Right atrium auricular region (tissue), 2 donors: ENCODE measurements at places on chromosomes 6 and 20.

DNA sequence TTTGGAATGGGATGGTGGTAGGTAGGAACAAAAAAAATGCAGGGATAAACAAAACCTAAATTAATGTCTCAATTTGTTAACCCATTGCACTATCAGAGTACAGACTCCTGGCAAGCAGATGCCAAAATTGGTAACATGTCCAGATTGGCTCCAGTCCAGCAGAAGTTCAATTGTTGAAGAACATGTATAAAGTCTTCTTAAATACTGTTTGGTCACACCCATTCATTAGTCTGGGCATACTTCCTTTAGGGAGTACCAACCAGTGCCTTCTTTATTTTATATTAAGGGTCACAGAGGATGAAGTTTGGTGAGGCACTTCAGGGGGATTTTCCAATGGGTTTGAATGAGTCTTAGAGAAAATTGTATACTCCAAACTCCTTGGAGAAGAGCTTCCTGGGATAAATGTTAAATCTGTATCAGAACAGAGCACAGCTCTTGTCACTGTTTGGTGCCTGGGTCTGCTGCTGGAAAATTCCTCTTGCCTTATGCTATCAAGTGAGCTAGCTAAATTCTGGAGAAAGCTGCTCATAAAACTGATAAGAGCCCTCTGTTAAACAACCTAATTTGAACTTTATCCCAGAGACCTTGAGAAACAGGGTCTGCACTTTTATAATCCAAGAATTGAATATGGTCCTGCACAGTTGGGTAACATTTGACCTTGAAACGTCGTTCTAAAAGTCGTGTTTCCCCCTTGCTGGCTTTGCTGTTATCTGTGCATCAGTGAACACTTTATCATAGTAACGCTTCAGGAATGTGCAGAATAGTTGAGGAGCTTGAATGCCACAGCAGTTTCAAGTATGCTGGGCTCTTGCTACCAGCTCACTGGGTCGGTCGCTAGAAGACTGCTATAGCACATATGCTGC, 334.1 kb upstream of the CITED2 start:
- H3K27ac ChIP-seq: peak overlapping the region; percentile 46
- H3K4me1 ChIP-seq: no peaks in the 10 kb centered on the region
- DNase-seq: no peak
- H3K4me3 ChIP-seq: no peak overlapping the region
- no peaks in the 10 kb centered on the region for H3K27me3 ChIP-seq
- no peaks in the 10 kb centered on the region for H3K36me3 ChIP-seq

GRCh38 chr6:7725849-7726415, at the start of gene BMP6:
Gene BMP6, plus strand, starts transcription at chr6:7726099. Its CDS starts 857 bp downstream, at chr6:7726956.
- H3K36me3 ChIP-seq: no peaks in the 10 kb centered on the region
- no peaks in the 10 kb centered on the region for H3K4me1 ChIP-seq
- H3K27me3 ChIP-seq: peaks cover 12% of the 10 kb centered on the region
- no peak within 1 kb of the TSS for H3K27ac ChIP-seq
- peak within 1 kb of the TSS; percentile 41 for H3K4me3 ChIP-seq

- no peaks in the 10 kb centered on the region for H3K27me3 ChIP-seq
- H3K27ac ChIP-seq: no peak overlapping the region
- no peak for DNase-seq
- H3K4me3 ChIP-seq: no peak overlapping the region
- H3K4me1 ChIP-seq: no peaks in the 10 kb centered on the region
These were observed 66.2 kb downstream of the ARMC2 start for GRCh38 chr6:108914235-108915022.

GRCh38 chr6:31586008-31586407, at the start of gene LST1:
Gene LST1, plus strand, starts transcription at chr6:31586277. Its CDS starts 1,023 bp downstream, at chr6:31587300.
- DNase-seq: no peak
- H3K4me1 ChIP-seq: no peaks in the 10 kb centered on the region
- no peak within 1 kb of the TSS for H3K4me3 ChIP-seq

DNA sequence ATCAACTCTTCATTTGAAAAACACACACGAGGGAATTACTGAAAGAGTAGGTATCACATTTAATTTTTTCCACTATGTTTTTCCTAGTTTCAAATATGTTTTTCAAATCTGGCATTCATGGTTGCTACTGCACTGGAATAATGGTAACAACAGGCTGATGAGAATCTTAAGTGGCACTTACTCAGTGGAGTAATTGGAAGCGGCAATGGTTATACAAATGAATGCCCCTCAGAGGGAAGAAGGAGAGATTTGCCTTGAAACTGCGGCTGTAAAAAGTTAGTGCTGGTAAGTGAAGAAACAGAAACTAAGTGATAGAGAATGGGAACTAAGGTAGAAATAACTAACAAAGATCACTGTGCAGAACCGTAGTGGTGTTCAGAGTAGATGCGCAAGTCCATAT, 41.0 kb upstream of the PDE7B start:
- no peak for DNase-seq
- no peak overlapping the region for H3K27ac ChIP-seq
- no peaks in the 10 kb centered on the region for H3K36me3 ChIP-seq

- no peak overlapping the region for H3K27ac ChIP-seq
- DNase-seq: no peak
- H3K27me3 ChIP-seq: no peaks in the 10 kb centered on the region
- H3K4me1 ChIP-seq: no peaks in the 10 kb centered on the region
- no peak overlapping the region for H3K4me3 ChIP-seq
These were observed 21.9 kb downstream of the CCN2 start for GRCh38 chr6:131929264-131929663.

GRCh38 chr6:24549674-24550353, 55.0 kb downstream of the ALDH5A1 start:
- no peaks in the 10 kb centered on the region for H3K27me3 ChIP-seq
- no peak for DNase-seq
- no peaks in the 10 kb centered on the region for H3K36me3 ChIP-seq

GRCh38 chr6:13517116-13517515, 29.7 kb upstream of the GFOD1 start:
- no peaks in the 10 kb centered on the region for H3K36me3 ChIP-seq
- H3K4me3 ChIP-seq: no peak overlapping the region
- no peak for DNase-seq

DNA sequence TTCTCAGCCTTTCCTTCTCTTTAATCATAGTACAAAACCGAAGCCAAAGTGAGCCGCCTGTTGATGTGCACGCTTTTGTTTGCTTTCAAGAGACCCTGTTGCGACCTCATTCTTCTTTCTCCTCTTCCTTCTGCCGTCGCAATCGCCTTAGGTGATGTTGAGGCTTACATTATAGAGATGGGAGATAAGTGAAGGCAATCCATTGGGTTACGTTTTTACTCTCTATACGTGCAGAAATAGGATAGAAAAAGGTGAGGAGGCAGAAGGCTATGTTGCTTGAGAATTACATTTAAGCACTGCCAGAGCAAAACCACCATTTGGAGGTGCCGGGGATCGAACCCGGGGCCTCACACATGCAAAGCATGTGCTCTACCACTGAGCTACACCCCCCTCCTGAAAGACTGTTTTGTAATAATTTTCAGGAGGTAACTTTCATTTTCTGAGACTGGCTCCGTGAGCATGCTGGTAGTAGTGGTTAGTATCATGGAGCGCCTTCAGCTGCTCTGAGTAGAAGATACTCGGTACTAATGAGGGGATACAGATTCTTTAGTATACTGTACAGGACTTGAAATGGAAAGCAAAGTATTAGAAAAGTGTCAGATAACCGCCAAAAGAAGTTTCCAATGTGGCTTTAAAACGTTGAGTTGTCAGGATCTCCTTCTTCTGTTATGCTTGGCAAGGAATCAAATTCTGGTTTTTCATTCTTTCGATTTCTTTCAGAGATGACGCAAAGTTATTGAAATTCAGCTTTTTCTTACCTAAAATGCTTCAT, 165.6 kb downstream of the TRIM27 start:
- no peaks in the 10 kb centered on the region for H3K36me3 ChIP-seq
- H3K27ac ChIP-seq: no peak overlapping the region
- H3K4me3 ChIP-seq: no peak overlapping the region
- no peaks in the 10 kb centered on the region for H3K27me3 ChIP-seq

DNA sequence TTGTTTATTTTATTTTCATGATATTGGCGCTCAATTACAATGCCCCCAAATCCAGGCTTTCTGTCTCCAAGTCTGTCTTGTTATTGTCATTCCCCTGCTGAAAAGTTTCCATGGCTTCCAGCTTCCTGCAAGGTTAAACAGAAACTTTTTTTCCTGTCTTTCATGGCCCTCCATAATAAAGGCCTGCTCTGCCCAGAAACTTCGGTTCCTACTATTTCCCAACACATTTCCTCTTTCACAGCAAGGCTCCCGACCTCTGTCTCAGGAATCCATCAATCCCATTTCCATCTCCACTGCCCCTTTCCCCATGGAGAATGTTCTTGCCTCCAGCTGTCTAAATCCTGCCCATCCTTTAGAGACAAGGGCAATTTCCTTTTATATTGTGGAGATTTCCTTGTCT, 365.2 kb upstream of the JARID2 start:
- H3K4me1 ChIP-seq: peaks cover 51% of the 10 kb centered on the region
- no peak for DNase-seq
- H3K27ac ChIP-seq: peak overlapping the region; percentile 50
- H3K27me3 ChIP-seq: no peaks in the 10 kb centered on the region

GRCh38 chr6:122778985-122779661, 393 bp upstream of the FABP7 start:
- no peaks in the 10 kb centered on the region for H3K36me3 ChIP-seq
- no peak for DNase-seq
- H3K27me3 ChIP-seq: no peaks in the 10 kb centered on the region
- H3K4me1 ChIP-seq: no peaks in the 10 kb centered on the region
- H3K27ac ChIP-seq: no peak overlapping the region
